ENCODE measurements at places on chromosomes 11 and 22.
A peak's percentile ranks its signal among the peaks of the same experiment; 100 is the strongest.

GRCh38 chr11:129710423-129710822, 105.2 kb upstream of the TMEM45B start:
- no peak for DNase-seq

- no peak for DNase-seq
These were observed 366.7 kb upstream of the NARS2 start for GRCh38 chr11:78941226-78941851.

- no peak for DNase-seq
These were observed 94.5 kb downstream of the ME3 start for GRCh38 chr11:86577644-86578636.

DNA sequence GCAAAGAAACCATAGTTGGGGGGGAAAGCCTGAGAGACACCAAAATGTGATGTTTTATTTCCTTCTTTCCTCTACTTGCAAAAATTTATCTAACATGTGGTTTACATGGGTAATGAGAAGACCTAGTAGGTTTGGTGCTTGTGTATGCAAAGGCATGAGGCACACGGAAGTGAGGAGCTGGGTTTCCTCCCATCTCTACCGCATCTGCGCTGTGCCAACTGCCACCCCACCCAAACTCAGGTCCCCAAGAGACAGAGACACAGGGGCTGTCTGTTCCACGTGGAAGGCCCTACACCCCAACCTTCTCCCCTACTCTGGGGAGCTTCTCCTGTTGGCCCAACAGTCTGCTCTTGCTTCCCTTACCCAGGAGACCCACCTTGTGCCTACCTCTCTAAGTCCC, 4.8 kb downstream of the RTL6 start:
- DNase-seq: peak; percentile 28

GRCh38 chr11:106958517-106959248, 59.6 kb downstream of the GUCY1A2 start:
- no peak for DNase-seq

DNA sequence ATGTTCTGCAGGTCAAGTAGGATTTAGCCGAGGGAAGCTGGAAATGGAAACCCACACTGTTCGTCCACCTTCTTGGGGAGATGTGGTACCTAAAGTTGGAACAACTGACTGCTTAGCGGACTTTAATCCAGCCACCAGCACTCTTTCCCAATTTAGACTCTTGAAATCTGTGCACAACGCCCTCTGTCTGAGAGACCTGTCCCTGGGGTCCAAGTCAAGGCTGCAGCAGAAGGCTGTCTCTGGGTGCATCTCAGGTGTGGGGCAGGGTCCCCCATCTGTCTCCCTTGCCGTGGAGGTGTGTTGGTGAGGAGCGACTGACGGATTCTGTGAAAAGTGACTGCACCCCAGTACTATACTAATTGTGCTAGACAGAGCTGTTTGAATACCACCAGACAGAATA, 168.2 kb upstream of the CADM1 start:
- DNase-seq: no peak

DNA sequence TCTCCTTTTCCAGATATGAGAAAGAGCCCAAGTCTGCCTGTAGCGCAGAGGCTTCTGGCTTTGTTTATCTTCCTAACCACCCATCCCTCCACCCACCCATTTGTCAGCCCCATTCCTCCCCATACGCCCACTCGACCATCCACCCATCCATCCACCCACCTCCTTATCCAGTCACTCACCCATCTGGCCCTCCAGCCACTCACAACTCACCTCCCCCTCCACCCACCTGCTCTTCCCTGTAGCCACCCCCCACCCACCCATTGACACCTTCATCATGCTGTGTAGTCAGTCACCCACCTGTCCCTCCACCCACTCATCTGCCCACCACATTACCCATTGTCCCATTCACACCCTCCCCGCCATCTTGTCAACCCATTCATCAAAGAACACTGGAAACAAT, 5.5 kb downstream of the CST6 start:
- no peak for DNase-seq

- no peak for DNase-seq
These were observed 138.3 kb downstream of the TMEM135 start for GRCh38 chr11:87176044-87176443.

- no peak for DNase-seq
These were observed 116.7 kb upstream of the LARGE1 start for GRCh38 chr22:34036931-34037330.

DNA sequence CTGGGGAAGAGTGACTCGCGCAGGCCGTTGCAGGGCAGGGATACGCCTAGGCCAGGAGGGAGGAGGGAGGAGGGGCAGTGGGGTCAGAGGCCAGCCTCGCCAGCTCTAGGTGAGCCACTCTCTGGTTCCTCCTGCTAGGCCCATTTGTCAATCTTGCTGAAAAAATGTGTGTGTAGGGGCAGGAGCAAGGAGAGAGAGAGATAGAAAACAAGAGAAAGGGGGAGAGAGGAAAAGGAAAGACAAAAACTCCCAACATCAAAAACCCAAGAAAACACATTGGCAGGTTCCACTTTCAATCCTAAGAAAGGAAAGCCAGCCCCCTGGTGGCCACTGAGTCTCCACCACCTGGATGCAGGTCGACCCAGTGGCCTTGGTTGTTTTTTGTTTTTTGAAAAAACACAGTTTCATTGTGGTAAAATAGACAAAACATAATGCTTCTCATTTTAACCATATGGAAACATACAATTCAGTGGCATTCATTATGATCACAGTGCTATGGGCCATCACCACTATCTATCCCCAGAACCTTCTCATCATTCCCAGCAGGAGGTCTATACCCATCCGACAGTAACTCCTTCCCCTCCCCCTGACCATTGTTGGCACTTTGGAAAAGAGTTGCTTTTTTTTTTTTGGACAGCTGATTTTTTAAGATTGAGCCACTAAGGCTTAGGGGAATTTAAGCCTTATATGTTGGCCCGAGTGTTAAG, 10.9 kb downstream of the OMP start:
- DNase-seq: no peak

- DNase-seq: no peak
These were observed 14.8 kb upstream of the MDK start for GRCh38 chr11:46366661-46367161.

- no peak for DNase-seq
These were observed 21.6 kb downstream of the ASCL2 start for GRCh38 chr11:2248762-2249161.

- peak; percentile 15 for DNase-seq
These were observed 68.1 kb downstream of the LIF start for GRCh38 chr22:30178181-30179126.

GRCh38 chr11:116990061-116990473, 108.2 kb downstream of the SIK3 start:
- no peak for DNase-seq

GRCh38 chr11:118319337-118319707, 14.8 kb downstream of the CD3E start:
- no peak for DNase-seq

- DNase-seq: no peak
These were observed 65.6 kb downstream of the PPFIBP2 start for GRCh38 chr11:7579361-7579791.

DNA sequence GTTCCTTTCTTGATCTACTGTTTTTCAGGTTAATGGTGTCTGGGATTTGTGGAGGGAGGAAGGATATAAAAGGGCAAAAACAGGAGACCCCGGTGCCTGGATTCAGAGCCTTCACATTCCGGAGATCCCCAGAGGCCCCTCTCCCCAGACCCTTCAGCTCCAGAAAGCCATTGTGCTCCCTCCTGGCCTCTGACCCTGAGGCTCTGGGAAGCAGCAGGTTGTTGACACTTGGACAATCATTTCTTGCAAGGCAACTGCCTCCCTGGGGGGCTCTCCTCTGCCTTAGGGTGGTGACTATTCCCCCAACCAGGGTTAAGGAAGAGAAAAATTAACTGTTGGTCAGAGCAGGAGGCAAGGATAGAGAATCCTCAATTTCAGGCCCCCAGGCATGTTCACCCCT, 86.9 kb upstream of the NNMT start:
- no peak for DNase-seq

DNA sequence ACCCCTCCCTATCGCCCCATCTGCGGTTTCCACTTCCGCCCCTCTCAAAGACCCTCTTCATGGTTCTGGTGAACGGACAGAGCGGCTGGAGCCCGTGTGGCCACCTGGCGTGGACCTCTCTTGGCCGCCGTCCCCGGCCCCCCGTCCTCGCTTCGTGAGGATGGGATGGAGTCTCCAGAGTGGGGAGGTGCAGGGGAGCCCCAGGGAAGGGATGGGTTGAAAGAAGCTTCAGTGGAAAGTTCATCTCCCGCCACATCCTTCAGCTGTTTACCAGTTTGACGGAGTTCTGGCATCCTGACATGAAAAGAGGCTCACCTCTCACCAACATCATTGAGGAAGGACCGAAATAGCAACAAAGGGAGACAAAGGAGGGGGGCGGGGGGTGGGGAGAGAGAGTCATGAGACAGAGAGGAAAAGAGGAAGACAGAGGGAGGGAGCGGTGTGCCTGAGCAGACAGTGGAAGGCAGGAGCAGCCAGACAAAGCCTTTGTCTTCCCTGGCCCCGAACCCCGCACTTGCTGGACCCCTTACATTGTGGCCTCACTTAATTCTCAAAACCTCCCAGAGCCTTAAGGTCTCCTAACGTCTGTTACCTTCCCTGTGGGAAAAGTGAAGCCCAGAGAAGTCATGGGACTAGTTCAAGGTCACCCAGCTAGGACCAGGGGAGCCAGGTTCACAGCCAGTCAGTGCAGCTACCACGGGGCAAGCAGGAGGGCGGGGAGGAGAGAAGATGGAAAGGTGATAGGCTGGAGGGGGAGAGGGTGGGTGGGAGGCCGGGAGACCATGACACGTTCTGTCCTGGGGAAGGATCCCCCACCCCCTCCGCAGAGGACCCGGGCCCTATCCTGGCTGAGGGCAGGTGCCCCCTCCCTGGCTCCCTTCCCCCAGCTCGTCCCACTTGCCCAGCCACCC, 54.9 kb downstream of the CD6 start:
- DNase-seq: peak; percentile 86

DNA sequence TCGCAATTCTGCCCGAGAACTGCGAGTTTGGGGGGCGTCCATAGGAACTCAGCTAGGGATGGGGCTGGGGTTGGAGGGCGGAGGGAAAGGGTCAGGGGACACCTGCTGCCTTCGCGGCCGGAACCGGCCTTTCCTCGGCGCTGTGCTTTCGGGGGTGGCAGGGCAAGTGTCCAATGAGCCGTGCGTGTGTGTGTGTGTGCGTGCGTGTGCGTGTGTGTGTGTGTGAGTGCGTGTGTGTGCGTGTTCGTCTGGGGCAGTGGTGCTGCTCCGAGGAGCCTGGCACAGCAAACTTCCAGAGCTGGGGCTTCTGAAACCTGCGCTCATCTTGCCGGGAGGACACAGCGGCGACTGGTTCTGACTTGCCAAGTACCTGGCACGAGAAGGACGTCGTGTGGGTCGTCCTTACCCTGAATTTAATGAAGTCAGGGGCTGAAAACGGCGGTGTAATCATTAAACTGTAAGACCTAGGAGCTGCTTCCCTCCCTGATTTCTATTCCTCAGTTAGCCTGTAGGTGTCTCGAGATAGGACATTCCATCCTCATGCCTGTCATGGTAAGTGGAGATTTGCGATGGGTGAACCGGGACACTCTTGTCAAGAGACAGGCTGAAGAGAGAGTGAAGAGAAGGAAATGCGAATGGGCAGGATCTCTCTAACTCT, 27.0 kb upstream of the AMOTL1 start:
- DNase-seq: no peak

DNA sequence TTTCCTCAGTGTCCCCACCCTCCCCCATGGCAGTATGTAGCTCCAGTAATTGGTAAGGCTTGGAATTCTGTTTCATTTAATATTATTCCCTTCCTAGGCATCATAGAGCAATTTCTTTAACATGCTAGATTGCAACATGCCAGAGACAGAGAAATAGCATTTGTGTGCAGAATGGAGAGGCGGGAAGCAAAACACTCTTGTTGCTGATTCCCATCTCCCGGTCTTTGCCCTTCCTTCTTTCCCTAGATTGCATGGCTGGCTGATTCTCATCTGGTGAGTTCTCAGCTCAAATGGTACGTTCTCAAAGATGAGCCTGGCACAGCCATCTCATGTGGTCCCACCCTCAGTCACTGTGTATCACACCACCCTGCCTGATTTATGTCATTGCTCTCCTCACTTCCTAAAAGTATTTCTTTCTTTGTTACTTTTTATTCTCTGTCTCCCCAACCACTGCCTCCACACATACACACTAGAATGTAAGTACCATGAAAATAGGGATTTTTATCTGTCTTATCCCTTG, 66.9 kb downstream of the ARFGAP2 start:
- no peak for DNase-seq

- no peak for DNase-seq
These were observed 14.4 kb downstream of the RNH1 start for GRCh38 chr11:492427-493226.

- no peak for DNase-seq
These were observed 32.2 kb downstream of the C2CD3 start for GRCh38 chr11:74138572-74138971.

DNA sequence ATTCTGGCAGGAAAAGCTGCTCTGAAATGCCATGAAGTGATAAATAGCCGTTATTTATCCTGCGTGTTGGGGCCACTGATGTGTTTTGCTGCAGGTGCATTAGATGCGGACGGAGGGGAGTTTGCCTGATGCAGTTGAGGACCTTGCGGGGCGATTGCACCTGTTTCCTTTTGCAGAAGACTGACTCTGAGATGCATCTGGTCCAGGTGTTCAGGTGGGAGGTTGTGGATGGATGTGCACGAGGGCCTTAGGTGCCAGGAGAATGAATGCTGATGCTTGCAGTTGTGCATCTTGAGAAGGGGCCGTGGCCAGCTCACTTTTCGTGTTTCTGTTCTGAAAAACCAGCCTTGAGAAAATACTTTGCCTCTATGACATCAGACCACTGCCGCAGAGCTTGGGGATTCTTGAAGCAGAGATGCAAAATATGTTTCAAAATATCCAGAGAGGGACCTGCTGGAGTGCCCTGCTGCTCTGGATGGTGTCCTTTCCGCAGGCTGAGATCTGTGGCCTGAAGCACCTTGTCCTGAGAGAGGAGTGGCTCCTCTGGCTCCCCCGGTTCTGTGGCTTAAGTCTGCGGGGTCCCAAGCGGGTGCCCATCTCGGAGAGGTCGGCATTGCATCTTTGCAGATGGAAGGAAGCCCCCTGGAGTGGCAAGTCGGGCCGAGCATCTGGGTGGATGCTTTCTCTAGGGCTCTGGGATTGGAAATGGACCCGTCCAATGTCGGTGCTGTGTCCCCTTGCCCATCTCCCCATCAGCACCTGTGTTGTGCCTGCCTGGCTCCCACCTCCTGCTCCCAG, 1031.1 kb downstream of the TBC1D22A start:
- DNase-seq: no peak

GRCh38 chr11:47991266-47991830, 11.0 kb downstream of the PTPRJ start:
- no peak for DNase-seq

- DNase-seq: no peak
These were observed 138.4 kb downstream of the FAT3 start for GRCh38 chr11:92362989-92363388.

- no peak for DNase-seq
These were observed 136.8 kb downstream of the CD44 start for GRCh38 chr11:35275786-35276170.
